BJ (cell line): ENCODE measurements at places on chromosomes 3 and 15.

DNA sequence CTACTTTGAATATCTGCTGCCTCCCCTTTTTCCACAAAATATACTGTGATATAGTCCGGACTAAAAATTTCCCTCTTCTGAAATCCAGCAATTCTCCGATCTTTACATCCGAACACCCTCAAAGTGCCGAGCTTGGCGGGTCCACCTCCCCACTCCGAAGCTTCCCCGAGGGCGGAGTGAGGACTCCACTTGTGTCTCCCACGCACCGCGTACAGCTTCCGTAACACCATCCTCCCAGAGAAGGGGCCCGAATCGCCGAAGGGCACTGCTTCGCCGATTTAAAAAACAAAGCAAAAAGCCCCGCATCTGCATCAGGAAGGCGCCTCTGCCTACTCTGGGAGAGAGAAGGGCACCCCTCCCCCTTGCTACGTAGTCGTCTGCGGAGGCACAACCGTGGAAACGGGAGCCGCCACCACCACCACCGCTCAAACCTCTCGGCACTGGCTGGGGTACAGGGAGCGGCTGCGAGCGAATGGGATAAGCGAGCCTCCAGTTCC lies 551 bp downstream of the NCBP2 start:
- DNase-seq: no peak

- DNase-seq: peak; percentile 23
Observed at GRCh38 chr3:52831500-52832301, 1.2 kb upstream of the ITIH4 start.

DNA sequence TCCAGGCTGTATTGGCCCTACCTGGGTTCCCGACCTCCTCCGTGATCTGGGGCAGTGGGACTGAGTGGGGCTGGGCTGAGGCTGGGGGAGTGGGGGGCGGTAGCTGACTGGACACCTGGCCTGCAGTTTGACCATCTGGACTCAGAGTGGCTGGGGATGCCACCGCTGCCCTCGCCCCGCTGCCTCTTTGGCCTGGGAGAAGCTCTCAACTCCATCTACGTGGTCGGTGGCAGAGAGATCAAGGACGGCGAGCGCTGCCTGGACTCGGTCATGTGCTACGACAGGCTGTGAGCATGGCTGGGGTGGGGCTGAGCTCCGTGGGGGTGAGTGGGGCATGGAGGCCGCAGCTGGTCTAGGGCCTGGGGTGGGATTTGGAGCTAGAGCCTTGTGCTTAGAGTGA lies 2.7 kb downstream of the KLHL40 start:
- DNase-seq: no peak

- no peak for DNase-seq
Observed at GRCh38 chr3:184513276-184514170, 48.1 kb upstream of the EPHB3 start.

DNA sequence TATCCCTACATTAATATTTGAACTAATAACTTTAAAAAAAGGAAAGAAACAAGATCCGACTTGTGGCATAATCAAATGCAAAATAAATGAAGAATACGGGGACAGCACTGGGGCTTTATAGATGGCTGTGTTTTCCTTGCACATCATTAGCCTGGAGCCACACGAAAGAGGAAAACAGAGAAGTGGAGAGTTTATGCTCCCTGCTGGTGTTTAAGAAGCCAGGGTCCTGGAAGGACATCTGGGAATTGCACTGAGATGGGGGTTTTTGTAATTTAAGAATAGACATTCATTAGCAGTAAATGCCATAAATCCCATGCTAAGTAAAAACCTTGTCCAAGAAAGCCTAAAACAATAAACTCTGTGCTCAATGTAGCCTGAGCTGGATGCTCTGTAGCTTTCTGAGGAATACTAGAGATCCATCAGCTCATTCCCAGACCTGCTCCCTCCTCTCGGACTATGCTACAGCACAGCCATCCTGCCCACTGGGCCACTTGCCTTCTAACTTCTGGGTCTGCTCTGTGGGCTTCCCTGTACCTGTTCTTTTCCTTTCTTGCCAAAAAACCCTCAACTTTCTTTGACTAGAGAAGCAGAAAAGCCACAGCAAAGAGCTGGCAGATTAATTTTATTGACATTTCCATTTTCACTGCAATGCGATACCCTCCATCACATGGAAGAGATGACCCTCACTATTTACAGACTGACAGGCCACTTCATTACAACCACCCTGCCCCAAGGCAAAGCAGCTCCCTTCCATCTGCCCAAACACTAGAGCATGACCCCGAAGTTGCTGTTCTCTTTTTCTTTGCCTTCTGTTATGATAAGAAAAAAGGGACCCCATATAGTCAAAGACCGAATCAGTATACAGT lies 62.3 kb downstream of the MEIS2 start:
- DNase-seq: no peak

DNA sequence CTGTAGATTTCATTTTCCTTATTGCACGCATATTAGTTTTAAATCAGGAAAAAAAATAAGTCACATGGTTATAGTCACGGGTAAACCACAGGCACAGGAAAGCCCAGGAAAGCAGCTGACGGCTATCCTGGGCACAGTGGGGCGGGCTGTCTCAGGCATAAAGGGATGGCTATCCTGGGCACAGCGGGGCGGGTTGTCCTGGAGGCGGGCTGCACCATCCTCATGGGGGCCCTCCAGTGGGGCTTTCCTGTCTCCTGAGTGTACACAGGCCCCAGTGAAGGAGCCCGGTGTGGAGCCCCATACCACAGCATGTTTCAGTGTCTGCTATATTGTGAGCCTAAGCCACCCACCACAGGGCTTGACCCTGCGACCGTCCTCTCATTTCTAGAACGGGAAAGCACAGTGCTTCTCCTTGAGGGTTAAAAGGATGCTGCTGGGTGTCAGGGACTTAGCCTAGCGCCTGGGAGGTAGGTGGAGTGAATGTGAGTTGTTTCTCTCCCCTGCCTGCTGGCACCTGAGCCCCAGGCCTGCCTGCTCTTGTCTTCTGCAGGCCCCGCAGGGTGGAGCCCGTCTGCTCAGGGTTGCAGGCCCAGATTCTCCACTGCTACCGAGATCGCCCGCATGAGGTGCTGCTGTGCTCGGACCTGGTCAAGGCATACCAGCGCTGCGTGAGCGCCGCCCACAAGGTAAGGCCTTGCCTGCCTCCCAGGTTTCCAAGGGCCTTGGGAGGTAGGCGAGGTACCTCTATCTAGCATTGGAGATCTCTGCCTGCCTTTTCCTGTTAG lies 25.9 kb upstream of the PLXNA1 start:
- no peak for DNase-seq

GRCh38 chr3:175558261-175558660 lies 699.1 kb downstream of the NAALADL2 start:
- DNase-seq: no peak

DNA sequence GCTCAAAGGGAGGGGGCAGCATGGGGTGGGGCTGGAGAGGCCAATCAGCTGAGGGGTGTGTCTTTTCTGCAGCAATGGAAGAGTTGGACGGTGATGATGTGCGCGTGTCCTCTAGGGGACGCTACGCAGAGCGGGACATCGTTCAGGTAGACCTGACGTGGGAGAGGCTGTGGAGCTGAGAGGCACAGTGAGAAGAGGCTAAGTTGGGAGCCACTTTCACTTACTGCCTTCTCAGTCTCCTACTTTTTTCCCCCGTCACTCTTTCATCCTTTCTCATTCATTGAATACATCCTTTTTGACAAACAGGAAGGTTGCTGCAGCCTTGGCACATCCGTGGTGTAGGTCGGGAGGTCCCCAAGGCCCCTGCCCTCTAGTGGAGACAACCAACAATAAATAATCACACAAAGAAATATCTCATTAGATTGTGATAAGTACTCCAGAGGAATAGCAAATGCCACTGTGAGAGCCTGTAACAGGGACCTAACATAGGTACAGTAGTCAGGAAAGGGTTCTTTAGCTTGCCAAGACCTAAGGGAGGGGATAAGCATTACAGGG lies 4.4 kb upstream of the BRPF1 start:
- DNase-seq: no peak

- no peak for DNase-seq
Observed at GRCh38 chr15:59801649-59802048, 112.5 kb upstream of the BNIP2 start.

GRCh38 chr3:57063032-57063431 lies 2.6 kb downstream of the SPATA12 start:
- DNase-seq: no peak

GRCh38 chr3:2861120-2861519 lies 249.1 kb downstream of the IL5RA start:
- no peak for DNase-seq

DNA sequence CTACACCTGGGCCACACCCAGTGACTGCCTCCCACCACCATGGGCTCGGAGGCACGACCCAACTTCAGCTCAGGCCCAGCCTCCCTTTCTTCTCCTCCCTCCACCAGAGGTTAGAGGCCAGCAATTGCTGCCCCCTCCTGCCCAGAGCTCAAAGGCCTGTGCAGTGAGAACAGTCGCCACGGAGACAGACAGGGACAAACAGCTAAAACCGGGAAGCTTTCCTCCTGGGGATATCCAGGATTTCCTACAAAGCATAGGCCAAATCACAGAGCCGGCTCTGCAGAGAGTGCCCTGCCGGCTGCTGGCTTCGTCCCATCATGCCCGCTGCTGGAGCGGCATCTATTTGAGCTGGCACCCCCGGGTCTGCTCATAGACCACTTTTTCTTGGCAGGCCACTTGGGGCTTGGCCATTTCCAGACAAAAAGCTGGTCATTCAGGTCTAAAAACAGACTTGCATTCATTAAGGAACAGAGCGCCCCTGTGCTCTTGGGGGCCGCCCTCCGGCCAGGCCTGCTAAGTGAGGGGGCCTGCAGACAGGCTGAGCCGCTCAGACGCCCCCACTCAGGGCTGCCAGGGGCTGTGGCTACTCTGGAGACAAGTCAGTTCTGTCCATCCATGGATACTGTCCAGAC lies 17.5 kb downstream of the GRAMD2A start:
- no peak for DNase-seq

DNA sequence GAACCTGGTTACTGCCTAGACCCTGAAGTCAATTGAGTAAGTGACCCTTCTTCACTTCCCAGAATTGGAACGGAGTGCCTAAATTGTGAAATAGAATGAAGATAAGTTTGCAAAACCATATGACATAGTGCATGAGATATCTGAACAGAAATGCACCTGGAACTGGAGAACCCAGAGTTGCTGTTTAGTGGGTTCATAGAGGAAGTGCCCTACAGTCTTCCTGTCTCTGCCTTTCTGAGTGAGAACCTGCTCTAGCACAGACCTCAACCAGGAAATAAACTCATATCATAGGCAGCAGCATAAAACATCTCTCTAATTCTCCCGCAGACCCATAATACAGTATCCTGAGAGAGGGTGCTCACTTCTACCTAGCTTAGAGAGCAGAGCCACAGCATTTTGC lies 82.9 kb downstream of the EOMES start:
- DNase-seq: no peak

GRCh38 chr3:45056608-45057301 lies 30.7 kb downstream of the CLEC3B start:
- DNase-seq: no peak
